ENCODE measurements at places on chromosomes 7 and 10. TPM values are rescaled to one million over a fixed set of nuclear protein-coding genes. Genes with fewer than 3 reads are reported as not detected.

The ELN gene
- 0.10 TPM for total RNA-seq

DNA sequence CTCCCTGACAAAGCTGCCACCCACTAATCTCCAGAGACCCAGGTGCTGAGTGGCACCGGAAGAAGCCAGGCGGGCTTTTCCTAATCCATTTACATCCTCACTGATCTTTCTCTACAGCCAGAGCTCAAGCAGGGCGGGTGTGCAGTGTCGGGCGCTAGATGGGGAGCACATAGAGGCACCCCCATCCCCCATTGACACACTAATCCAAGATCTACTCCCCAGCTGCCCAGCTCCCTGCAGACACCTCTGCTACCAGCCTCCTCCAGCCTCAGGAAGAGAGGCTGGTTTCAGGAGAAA lies 22.2 kb downstream of the FRMPD2 start:
- DNase-seq, result no peak

GRCh38 chr10:44245601-44245938 lies 139.3 kb downstream of the CXCL12 start:
- no peak for DNase-seq

DNA sequence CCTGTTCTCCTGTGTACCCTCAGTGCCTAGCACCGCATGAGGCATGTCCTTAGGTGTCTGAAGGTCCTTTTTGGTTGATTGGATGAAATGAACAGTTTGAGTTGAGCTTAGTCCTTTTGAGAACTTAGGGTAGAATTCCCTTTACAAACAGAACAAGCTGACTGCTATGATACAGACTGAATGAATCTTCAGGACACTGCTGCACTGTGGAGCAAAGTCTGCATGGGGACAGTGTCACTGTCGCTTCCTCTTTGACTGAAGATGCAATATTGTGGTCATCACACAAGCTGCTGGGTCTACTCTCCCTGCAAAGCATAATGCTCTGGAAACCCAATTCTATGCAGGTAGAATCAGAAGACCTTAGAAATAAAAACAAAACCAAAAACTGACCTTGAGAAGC lies 8.6 kb upstream of the PLAU start:
- no peak for DNase-seq

The EVX1 gene
- 0.31 TPM for total RNA-seq

The CD36 gene
- not detected for total RNA-seq

- DNase-seq, result no peak
Measured at GRCh38 chr10:60413306-60414012, 23.8 kb upstream of the ANK3 start.

Measured in HT-29 (cell line).